AG08395 (cell line): ENCODE measurements at places on chromosomes 11 and 22.

DNA sequence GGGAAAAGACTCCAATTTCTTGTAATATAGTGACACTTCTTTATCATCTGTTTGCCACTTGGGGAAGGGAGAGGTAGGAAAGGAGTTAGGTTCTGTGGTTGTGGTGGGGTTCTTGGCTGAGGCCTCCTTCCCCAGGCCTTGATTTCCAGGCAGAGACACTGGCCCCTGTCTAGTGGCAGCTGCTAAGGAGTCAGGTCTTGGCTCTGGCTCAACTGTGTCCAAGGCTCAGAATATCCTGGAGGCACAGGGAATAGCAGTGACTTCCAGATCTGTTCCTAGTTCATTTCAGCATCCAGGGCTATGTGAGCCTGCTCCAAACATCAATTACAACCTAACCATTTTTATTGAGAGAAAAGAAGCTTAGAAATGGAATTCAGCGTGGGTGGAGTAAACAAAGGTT is 29.5 kb downstream of the PPFIBP2 start:
- DNase-seq: no peak

- DNase-seq: no peak
Measured at GRCh38 chr11:111981270-111981669, 43.9 kb upstream of the DLAT start.

DNA sequence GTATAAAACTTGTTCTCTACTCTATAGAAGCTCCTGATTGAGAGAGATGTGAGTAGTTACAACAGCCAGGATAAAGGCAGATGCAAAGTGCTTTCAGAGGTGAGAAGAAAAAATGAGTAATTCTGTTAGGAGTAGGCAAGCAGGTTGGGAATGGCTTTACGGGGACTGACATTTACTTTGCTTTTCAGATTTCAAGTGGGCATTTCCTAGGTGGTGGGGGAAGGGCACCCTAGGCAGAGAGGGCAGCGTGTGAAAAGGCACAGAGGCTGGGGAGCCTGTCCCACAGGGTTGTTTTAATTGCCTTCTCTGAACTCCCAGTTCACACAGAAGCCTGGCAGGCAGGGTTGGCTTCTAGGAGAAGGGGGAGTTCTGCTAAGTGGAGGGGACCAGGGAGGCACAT is 106.5 kb downstream of the NAV2 start:
- no peak for DNase-seq

GRCh38 chr11:110857892-110858546 is 145.8 kb upstream of the ARHGAP20 start:
- peak; percentile 21 for DNase-seq

DNA sequence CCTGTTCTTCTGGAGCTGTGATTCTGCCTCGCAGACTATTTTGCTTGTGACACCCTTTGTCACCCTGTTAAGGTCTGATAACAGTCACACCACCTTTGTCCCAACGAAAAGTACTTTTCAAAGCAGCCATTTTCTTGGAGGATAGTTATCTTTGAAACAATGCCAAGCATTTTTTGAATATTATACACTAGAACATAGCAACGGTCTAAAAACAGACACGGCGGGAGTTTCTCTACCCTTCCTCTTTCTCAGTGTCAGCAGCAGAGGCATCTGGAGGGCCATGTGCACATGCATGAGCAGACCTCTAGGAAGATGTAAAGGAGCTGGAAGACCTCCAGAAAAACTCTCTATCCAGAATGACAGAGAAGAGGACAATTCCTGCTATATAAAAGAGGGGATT is 86.5 kb downstream of the TRPC6 start:
- DNase-seq: no peak

DNA sequence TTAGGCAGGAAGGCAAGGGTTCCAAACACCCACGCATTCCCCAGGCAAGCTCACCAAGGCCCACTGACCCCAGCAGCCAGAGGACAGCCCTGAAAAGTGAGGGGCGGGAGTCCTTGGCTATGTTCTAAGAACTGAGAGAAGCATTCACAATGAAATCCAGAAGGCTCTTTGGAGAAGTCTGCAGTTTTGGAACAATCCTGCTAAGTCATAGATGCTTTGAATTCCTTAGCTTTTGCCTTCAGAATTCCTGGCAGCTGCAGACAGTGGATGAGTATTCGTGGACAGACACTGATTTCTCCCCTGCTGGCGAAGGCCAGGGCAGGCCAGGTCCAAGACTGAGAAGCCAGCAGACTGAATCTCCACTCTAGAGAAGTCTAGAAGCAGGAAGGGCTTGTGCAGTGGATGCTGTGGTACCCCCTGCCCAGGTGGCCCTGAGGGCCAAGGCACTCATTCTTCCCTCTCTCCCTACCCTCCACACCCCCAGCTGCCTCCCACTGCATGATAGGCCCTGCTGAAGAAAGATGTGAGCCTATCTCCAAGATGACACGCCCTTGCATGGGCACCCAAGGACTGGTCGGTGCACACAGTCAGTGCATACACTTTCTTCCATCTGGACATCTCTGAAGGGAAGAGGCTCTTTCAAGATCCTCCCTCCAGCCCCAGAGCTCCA is 133.2 kb upstream of the TEAD1 start:
- peak; percentile 94 for DNase-seq

GRCh38 chr11:19987331-19987801 is 172.9 kb downstream of the DBX1 start:
- DNase-seq: no peak

- DNase-seq: no peak
Measured at GRCh38 chr22:37014835-37015586, 4.2 kb downstream of the TST start.

DNA sequence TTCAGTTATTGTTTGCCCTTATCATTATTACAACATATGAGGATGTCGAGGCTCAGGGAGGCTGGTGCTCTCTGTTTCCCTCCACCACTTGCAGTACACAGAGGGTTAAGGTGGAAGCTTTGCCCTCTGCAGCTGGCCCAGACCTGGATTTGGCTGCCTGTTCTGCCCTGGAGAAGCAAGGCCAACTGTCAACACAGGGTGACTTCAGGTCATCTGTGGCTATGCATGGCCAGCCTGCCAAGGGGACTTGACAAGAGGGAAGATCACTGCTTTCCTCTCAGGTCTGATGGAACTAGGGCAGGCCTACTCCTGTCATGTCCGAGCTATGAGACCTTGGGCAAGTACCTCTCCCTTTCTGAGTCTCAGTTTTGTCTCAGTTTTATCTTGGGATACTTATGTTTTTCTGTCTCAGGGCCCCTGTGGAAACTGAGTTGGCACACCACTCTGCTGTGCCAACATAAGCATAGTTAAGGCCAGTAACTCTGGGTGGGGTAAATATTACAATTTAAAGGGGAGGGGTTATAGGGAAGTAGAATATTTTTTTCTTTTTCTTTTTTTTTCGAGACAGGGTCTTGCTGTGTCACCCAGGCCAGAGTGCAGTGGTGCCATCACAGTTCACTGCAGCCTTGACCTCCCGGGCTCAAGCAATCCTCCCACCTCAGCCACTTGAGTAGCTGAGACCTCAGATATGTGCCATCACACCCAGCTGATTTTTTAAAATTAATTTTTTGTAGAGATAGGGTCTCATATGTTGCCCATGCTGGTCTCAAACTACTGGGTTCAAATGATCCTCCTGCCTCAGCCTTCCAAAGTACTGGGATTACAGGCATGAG is 2.4 kb upstream of the THRSP start:
- DNase-seq: no peak

- DNase-seq: peak; percentile 47
Measured at GRCh38 chr22:32020117-32020516, 22.9 kb upstream of the SLC5A1 start.
